Left renal pelvis (tissue), 4 donors: ENCODE measurements at places on chromosomes 2 and 18. TPM values are rescaled to one million over a fixed set of nuclear protein-coding genes. Genes with fewer than 3 reads are reported as not detected.

GRCh38 chr18:1541478-1541877 lies 636.8 kb downstream of the ADCYAP1 start:
- no peak for DNase-seq

The RRM2 gene
- polyA plus RNA-seq = 59.6 TPM

- no peak for DNase-seq
Observed at GRCh38 chr2:200274116-200275075, 32.1 kb upstream of the SPATS2L start.

GRCh38 chr18:9516437-9517064 lies 41.2 kb downstream of the RALBP1 start:
- peak; percentile 16 for DNase-seq

- peak; percentile 35 for DNase-seq
Observed at GRCh38 chr18:9280849-9281248, 53.7 kb upstream of the TWSG1 start.

The EDAR gene
- polyA plus RNA-seq = 3.5 TPM

The SATB2 gene
- polyA plus RNA-seq = 0.76 TPM

DNA sequence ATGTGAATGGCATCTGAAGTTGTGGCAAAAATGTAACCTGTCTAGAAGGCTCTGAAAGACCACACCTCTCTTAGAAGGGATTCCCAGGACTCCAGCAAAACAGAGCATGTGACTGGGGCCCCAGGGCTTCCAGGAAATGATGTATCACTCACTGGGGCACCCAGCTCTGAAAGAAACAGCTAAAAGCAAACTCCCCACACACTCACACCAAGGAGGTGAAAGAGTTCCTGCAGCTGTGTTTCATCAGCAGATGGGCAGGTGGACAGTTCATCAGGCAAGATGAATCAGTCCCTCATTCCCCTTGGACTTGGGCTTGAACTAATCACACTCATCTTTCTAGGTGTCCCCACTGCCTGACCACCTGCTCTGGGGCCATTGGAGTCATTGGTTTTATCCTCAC lies 76.2 kb downstream of the CCBE1 start:
- DNase-seq = no peak

GRCh38 chr2:105447476-105447875 lies 48.6 kb upstream of the FHL2 start:
- no peak for DNase-seq

DNA sequence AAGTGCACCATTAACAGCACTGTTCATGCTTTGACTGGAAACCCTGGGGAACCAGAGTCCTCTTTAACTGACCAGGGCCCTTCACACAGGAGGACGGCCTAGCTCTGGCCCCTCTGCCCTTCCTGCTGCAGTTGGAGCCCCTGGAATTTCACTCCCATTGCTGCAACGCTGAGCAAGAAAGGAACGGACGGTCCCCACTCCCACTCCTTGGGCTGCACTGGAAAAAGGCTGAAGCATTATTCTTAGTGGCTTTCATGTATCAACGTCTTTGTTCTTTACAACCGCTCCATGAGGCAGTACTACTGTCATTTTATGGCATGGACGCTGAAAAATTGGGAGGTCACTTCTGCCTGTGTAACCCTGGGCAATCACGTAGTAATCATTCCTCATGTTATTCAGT lies 9.9 kb downstream of the PDIA6 start:
- DNase-seq = no peak

GRCh38 chr2:72950558-72951255 lies 33.4 kb downstream of the EMX1 start:
- no peak for DNase-seq

GRCh38 chr2:155218945-155219344 lies 520.5 kb downstream of the KCNJ3 start:
- DNase-seq = no peak

The SCN7A gene
- 13.8 TPM for polyA plus RNA-seq

DNA sequence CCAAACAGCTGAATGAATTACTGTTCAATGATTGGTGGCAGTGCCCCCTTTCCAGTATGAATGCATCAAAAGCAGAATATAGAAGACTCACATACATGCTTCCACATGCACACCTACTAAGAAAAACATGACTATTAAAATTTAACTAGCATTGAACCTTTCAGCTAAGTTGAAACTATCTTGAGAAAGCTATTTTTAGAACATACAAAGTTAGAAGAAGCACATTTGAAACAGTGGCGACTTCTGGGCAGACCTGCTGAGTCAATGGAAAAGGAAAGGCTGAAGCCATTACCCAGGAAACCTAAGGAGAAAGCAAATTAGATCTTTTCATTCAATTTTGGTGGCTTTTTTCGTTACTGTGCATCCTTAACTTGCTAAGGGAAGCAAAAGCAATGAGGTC lies 55.9 kb downstream of the PLA2R1 start:
- DNase-seq = no peak

DNA sequence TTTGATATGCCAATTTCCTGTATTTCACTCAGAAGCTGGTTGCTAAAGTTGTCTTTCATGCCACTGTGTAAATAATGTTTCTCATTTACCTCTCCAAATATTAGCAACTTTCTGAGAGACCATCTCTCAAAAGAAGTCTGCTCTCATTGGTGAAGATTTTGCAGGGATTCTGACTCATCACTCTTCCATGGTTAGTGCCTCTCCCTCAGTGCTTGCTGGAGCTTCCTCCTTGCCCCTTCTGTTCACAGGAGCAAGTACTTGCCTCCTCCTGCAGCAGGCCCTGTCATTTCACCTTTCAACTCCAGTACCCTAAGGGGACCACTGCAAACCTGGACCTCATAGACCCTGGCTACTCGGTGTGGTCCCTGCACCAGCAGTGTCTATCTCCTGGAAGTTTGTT lies 168.8 kb downstream of the ZNF385B start:
- DNase-seq = no peak

DNA sequence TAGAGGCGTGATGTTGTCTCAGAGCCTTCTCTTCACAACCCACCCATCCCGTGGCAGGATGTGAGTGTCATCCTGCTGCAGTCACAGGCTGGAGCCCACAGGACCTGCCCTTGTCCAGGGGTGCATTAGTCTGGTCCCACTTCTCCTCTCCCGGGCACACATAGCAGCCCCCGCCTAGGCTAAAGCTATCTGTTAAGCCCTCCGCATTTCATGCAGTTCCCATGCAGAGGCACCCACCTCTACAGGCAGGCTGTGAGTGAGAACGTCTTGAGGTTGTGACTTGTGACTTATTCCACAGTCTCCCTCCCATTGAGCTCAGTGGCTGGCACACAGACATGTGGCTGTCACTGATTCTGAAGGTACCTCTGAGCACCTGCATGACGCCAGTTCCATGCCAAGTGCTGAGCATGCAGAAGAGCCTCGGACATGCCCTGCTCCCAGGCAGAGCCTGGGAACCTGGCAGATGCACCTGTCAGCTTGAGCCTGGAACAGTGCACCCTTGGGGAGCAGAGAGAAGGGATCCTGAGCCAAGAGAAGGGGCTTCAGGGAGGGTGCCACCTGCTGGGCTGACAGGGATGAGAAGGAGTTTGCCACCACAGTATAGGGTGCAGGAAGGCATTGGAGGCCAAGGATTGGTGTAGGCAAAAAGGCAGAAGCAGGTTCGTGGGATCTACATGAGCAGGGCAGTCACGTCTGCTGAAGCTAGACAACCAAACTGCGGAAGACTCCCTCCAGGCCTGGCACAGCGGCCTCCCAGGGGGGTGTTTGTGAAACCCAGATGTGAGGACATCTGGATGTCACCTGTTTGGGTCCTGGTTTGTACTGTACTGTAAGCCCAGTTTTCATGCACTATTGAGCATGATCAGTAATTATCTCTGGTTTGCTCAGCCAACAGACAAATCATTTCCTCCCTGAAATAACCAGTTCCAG lies 213.6 kb downstream of the GLI2 start:
- no peak for DNase-seq

DNA sequence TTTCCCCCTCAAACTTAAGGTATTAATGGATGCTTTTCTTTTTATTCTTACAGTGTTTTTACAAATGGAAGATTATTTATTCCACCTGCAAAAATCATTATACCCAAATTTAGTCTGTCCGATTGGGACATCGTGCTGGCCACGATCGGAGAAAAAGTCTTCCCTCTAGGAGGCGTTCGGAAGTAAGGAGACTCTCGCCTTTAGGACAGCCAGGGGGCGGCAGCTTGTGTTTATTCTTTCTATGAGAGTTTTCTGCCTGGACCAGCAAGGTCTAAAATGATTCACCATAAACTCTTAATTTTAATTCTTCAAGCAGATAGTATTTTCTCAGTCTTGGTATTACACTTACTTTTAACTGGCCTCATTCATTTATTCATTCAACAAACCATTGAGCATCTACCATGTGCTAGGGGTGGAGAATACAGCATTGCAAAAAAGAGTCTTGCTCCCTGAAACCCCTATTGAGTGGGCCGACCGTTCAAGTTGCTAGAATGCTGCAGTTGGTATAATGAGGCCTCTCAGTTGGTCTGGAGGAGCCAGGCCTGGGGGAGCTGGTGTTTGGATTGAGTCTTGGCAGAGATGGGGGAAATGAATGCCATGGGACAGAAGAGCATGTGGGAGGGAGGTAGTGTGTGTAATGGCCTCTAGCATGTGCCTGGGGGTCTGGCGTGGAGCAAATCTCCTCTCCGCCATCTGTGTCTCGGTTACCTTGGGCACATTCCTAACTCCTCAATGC lies 38.7 kb downstream of the DCDC2C start:
- DNase-seq = no peak

- no peak for DNase-seq
Observed at GRCh38 chr2:23487735-23488492, 102.9 kb downstream of the KLHL29 start.

The TANK gene
- 51.5 TPM for polyA plus RNA-seq

DNA sequence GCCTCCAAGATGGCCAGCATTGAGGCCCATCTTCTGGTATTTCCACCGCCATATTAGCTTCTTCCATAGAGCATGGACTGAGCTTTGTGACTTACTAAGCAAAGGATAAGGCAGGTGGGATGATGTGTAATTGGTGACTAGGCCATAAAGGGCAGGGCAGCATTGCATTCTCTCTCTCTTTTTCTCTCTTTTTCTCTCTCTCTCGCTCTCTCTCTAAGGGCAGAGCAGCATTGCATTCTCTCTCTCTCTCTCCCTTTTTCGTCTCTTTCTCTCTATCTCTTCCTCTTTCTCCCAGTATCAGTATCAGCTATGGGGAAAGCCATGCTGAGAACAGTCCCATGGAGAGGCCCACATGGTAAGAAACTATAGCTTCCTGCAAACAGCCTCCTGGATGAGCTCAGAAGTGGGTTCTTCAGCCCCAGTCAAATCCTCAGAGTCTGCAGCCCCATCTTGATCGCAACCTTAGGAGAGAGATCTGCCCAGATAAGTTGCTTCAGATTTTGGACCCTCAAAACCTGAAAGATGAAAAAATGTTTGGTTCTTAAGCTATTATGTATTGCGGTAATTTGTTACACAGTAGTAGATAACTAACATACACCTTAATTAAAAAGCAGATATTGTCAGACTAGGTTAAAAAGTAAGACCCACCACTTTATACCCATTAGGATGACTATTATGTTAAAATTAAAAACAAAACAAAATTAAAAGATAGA lies 39.1 kb upstream of the MYCN start:
- no peak for DNase-seq

GRCh38 chr2:19664646-19665045 lies 237.1 kb downstream of the TTC32 start:
- DNase-seq = no peak

- no peak for DNase-seq
Observed at GRCh38 chr2:160200921-160201320, 849 bp upstream of the ITGB6 start.

DNA sequence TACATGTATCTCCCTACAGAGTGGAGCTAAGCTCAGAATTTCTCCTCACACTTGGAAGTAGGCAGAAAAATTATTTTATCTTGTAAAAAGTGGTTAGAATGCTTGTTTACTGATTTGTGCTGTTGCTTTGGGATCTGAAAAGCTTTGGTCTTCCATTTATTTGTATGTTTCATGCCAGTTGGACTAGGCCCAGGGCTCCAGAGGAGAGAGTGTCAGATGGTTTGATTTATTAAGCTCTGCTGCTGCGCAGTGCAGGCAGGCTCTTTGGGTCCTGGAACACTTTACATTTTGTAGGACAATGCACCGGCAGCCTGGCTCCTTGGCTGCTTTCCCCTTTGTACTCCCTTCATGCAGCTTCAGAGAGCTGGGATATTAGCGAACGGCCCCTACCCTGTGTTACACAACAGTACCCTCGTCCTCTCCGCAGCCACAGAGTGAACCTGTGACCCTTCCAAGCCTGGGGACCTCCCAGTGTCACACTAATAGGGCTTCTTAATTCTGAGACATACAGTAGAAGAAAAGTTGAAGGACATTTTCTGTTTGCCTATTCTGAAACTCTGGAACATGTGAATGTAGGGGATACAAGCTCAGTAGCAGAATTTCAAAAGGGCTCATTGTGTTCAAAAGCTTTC lies 56.7 kb upstream of the EML6 start:
- no peak for DNase-seq

The TEX44 gene
- polyA plus RNA-seq = not detected

DNA sequence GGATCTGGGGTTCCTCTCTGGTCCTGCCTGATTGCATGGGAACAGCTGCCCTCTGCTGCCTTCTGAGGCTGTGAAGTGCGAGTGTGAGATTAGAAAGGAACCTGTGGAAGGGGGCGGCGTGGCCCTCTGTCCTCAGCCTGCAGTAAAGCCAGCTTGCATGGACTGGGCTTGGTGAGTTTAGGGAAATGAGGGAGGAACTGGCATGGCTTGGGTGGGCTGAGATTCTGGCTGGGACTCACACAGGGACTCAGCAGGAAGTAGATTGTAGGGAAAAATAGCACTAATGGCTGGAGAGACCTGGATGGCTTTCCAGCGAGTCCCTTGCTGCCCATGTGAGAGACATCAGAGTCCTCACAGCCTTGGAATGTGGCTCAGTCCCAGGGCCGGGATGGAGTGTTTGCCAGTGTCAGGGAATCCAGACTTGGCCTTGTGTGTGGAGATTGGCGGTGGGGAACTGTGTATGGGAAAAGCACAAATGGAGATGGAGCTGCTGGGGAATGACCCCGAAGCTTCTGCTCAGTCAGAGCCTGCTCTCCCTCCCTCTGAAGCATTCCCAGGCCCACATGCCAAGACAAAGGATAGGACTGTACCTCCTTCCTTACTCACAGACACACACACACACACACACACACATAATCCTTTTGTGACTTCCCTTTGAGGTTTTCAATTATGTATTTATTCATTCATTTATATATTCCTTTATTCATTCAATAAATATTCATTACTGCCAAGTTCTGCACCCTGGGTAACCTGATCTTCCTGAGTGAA lies 115.4 kb downstream of the ACAA2 start:
- DNase-seq = no peak

- no peak for DNase-seq
Observed at GRCh38 chr2:136863874-136864273, 98.5 kb downstream of the THSD7B start.

The SKOR2 gene
- not detected for polyA plus RNA-seq

DNA sequence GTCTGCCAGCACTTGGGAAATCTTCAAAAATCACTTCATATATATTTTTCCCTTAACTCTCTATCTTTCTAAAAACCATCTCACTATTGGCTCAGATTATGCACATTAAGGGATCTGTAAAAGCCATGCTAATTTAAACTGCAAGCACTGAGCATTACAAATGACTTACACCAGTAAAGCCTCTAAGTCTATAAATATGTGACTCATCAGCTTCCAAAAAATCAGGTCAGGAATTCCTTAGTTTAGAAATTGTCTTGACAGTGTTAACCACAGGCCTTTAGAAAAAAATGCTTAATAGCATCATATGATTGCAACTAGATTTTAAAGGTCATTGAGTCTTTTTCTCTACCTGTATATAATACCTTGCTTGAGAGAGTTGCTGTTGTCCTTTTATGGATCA lies 1113.6 kb upstream of the PIK3C3 start:
- DNase-seq = no peak
